Vein endothelial cell (primary cell): ENCODE measurements at places on chromosomes 6 and 20. TPM values are rescaled to one million over a fixed set of nuclear protein-coding genes. Genes with fewer than 3 reads are reported as not detected.

Gene POM121L2
- not detected in 2 replicates for total RNA-seq

Gene TP53TG5
- total RNA-seq: not detected in 2 replicates

Gene TFAP2D
- not detected in 2 replicates for total RNA-seq

Gene C20orf202
- total RNA-seq: 0.33 TPM in 1 of 2 replicates, not detected in the other

Gene PEX6
- 11.8 and 20.3 TPM in 2 replicates for total RNA-seq

Gene CLVS2
- not detected in 2 replicates for total RNA-seq

Gene SMLR1
- not detected in 2 replicates for total RNA-seq

Gene C20orf204
- total RNA-seq: 3.6 and 3.9 TPM in 2 replicates

Gene OR2H1
- total RNA-seq: not detected in 2 replicates

Gene TMC2
- total RNA-seq: not detected in 2 replicates

Gene DPPA5
- not detected in 2 replicates for total RNA-seq

Gene PCK1
- not detected in 2 replicates for total RNA-seq

Gene CYP21A2
- under 0.01 TPM in 1 of 2 replicates, not detected in the other for total RNA-seq

Gene PAX1
- not detected in 2 replicates for total RNA-seq

Gene SEMG1
- not detected in 2 replicates for total RNA-seq

Gene MYCT1
- 143 and 181 TPM in 2 replicates for total RNA-seq

Gene SYCP2
- total RNA-seq: 0.33 and 0.38 TPM in 2 replicates

Gene WFDC12
- total RNA-seq: not detected in 2 replicates

Gene GINM1
- 40.8 and 48.0 TPM in 2 replicates for total RNA-seq

Gene LY6G6D
- total RNA-seq: not detected in 2 replicates

Gene FRK
- total RNA-seq: under 0.01 and 0.10 TPM in 2 replicates

Gene TNF
- total RNA-seq: not detected in 2 replicates

Gene FKBP1C
- total RNA-seq: 0.38 and 2.9 TPM in 2 replicates

Gene CDK5RAP1
- total RNA-seq: 19.9 TPM in 2 replicates

Gene OXT
- total RNA-seq: not detected in 2 replicates

Gene QKI
- 313 and 318 TPM in 2 replicates for total RNA-seq

Gene SRSF12
- 0.29 TPM in 1 of 2 replicates, not detected in the other for total RNA-seq

Gene SLC12A5
- 0.86 and 1.6 TPM in 2 replicates for total RNA-seq

Gene SNPH
- total RNA-seq: 5.3 and 6.2 TPM in 2 replicates

Gene AGER
- 0.48 TPM in 1 of 2 replicates, not detected in the other for total RNA-seq

Gene HLA-DQA1
- not detected in 2 replicates for total RNA-seq

Gene E2F1
- total RNA-seq: 8.2 and 10.5 TPM in 2 replicates

Gene PNPLA1
- not detected in 2 replicates for total RNA-seq

Gene CHRNA4
- total RNA-seq: not detected in 2 replicates

Gene RIPPLY2
- not detected in 2 replicates for total RNA-seq

Gene EXOC2
- 35.6 and 42.8 TPM in 2 replicates for total RNA-seq

Gene ALDH8A1
- total RNA-seq: 0.48 TPM in 1 of 2 replicates, not detected in the other

Gene OR2H2
- not detected in 2 replicates for total RNA-seq

Gene TBX18
- 1.6 and 7.5 TPM in 2 replicates for total RNA-seq

Gene CTCFL
- under 0.01 TPM in 1 of 2 replicates, not detected in the other for total RNA-seq

Gene MTFR2
- total RNA-seq: 2.0 and 4.8 TPM in 2 replicates

Gene NHLRC1
- 1.7 and 2.0 TPM in 2 replicates for total RNA-seq

Gene BPIFB4
- total RNA-seq: not detected in 2 replicates

Gene TOX2
- 3.9 and 4.2 TPM in 2 replicates for total RNA-seq

Gene DDO
- 0.33 TPM in 1 of 2 replicates, not detected in the other for total RNA-seq

Gene LBP
- total RNA-seq: under 0.01 TPM in 1 of 2 replicates, not detected in the other

Gene ABCF1
- 43.8 and 46.2 TPM in 2 replicates for total RNA-seq

Gene RRAGD
- 0.33 and 0.76 TPM in 2 replicates for total RNA-seq

Gene PLCB4
- 4.9 and 5.0 TPM in 2 replicates for total RNA-seq

Gene OR5V1
- total RNA-seq: not detected in 2 replicates

Gene MCCD1
- total RNA-seq: not detected in 2 replicates

Gene PCMTD2
- total RNA-seq: 37.2 and 39.2 TPM in 2 replicates

Gene RGS19
- total RNA-seq: 28.9 and 29.7 TPM in 2 replicates

Gene SIRPB2
- 4.2 and 4.6 TPM in 2 replicates for total RNA-seq

Gene PAK5
- not detected in 2 replicates for total RNA-seq

Gene DNMT3B
- total RNA-seq: 3.3 and 3.7 TPM in 2 replicates

Gene ESF1
- 8.5 and 11.6 TPM in 2 replicates for total RNA-seq
